ENCODE measurements at places on chromosomes 5 and 9.
A peak's percentile ranks its signal among the peaks of the same experiment; 100 is the strongest.

GRCh38 chr5:180332051-180332517 lies 21.1 kb downstream of the GFPT2 start:
- no peak for DNase-seq

- peak; percentile 77 for DNase-seq
Measured at GRCh38 chr5:115069087-115069968, 100.4 kb downstream of the TRIM36 start.

DNA sequence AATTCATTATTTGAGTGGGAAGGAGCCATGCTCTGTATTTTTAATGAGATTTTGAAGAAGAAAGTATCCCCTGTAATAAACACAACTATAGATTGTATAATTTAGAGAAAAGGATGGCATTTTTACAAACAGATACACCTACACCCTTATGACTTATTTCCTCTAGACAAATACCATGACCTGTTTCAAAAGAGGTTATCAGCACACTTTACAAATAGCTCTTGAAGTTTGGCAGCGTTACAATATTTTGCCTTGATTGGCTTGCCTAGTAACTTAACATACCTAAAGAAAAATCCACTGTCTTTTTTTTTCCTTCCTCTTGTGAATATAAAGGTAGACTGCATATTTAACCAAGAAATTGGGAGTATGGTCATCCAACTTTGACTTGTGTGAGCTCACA lies 28.5 kb upstream of the CETN3 start:
- peak; percentile 28 for DNase-seq

DNA sequence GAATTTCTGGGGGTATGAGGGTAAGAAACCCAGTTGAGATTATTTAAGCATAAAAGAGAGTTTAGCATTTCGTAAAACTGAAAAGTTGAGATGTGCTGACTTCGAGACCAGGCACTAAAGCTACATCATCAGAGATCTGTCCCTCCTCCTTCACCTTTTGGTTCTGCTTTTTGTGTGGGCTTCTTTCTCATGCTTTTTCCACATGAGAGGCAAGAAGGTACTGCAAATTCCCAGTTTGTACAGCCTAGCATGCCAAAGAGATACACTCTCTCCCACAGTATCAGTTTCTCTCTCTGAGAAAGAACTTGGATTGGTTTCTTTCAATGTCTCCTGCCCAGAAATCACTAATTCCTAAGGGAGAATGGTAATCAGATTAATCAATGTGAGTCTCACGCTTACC lies 584.7 kb downstream of the SEMA5A start:
- no peak for DNase-seq

- DNase-seq, result peak; percentile 97
Measured at GRCh38 chr5:81301271-81302015, at the start of gene ZCCHC9. Gene ZCCHC9, plus strand, starts transcription at chr5:81301587. Its CDS starts 3,171 bp downstream, at chr5:81304758.

GRCh38 chr9:102461156-102461819 lies 533.8 kb upstream of the CYLC2 start:
- DNase-seq, result peak; percentile 4

- DNase-seq, result no peak
Measured at GRCh38 chr5:72283358-72283757, 36.7 kb downstream of the MRPS27 start.

- no peak for DNase-seq
Measured at GRCh38 chr5:176590035-176590717, 19.8 kb downstream of the GPRIN1 start.

DNA sequence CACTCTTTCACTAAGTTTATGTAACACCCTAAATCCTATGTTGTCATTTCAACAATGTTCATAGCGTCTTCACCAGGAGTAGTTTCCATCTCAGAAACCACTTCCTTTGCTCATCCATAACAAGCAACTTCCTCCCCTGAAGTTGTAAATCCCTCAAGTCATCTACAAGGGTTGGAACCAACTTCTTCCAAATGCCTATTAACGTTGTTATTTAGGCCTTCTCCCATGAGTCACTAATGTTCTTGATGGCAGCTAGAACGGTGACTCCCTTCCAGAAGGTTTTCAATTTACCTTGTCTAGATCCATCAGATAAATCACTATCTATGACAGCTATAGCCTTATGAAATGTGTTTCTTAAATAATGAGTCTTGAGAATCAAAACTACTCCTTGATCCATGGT lies 73.3 kb upstream of the TARS1 start:
- no peak for DNase-seq

- DNase-seq, result peak; percentile 94
Measured at GRCh38 chr9:88949425-88949824, 41.8 kb upstream of the S1PR3 start.

GRCh38 chr5:84381502-84382362 lies 2.9 kb downstream of the EDIL3 start:
- DNase-seq, result peak; percentile 41

DNA sequence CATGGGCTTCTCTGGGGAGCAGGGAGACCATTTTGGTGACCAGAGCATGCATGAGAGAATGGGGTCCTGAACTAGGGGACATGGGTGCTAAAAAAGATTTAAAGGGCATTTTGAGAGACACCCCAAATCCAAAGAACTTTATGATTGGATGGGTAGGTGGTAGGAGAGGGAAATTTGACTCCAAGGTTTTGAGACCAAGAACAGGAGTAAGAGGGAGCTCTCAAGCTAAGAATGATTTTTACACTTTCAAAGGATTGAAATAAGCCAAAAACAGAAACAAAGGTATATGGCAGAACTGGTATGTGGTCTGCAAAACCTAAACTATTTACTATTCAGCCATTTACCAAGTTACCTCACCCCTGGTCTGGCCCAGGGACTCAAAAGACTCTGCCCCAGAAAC lies 318.2 kb upstream of the CLINT1 start:
- DNase-seq, result no peak

- DNase-seq, result no peak
Measured at GRCh38 chr5:112290691-112291090, 128.4 kb downstream of the EPB41L4A start.

DNA sequence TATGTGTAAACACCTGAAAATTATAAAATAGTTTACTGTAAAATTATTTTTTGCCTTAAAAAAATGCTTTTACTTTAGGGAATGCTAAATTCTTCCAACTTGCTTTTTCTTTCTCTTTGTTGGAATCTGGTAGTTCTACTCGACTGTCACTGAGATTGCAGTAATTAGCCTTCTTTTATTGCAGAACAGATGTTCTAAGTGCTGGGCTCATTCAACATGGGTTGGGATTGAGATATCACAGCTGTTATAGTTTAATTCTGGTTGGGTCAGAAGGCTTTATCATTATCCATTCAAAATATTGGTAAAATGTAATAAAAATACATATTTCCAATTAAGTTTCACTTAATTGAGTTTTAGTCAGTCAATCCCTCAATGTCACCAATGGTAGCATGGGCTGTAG lies 686.7 kb downstream of the CDH18 start:
- no peak for DNase-seq

DNA sequence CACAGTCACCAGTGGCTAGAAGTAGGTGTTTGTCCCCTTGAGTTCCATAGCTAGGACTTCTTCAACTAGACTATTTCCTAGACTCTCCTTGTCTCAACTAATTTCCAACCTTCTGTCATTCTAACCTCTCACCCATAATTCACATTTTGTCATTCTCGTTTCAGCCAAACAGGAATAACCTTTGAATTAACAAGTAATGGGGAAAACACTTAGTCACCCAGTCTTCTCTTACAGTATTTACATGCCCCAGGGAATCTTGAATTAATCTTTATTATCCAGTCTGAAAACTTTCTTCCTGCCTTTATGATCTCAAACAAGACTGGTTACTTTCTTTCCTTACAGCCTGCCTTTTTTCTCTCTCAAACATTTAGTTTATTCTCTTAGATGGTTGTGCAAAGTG lies 63.3 kb upstream of the RUSC2 start:
- DNase-seq, result no peak

DNA sequence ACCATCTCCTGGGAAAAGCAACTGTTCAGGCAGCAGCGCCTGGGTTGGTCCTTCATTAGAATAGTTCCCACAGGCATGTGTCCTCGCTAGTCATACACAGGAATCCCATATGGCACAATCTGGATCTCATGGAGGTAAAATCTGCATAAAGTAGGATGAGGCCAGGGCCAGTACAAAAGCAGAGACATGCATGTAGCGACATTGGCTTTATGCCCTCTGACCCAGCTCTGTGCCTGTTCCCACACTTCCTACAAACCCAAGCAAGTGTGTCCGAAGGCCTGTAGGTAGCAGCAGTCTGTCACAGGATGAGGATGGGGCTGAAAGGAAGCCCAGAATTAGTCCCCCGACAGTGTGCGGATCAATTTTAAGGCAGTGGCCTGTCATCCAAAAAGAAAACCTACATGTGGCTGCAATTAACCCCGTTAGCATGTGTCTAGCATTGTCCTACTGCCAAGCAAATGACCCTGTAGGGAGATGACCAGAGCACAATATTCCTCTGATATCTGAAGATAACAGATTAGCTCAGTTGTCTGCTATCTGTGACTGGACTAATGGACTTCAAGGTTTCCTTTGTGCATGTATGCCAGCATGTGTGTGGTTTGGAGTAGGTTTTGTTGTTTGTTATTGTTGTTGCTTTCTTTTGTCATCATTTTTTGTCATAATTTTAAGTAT lies 178.8 kb downstream of the TMEM161B start:
- no peak for DNase-seq

GRCh38 chr5:35356725-35357124 lies 126.4 kb upstream of the PRLR start:
- DNase-seq, result no peak

GRCh38 chr5:61215996-61216395 lies 53.7 kb upstream of the SMIM15 start:
- DNase-seq, result no peak

DNA sequence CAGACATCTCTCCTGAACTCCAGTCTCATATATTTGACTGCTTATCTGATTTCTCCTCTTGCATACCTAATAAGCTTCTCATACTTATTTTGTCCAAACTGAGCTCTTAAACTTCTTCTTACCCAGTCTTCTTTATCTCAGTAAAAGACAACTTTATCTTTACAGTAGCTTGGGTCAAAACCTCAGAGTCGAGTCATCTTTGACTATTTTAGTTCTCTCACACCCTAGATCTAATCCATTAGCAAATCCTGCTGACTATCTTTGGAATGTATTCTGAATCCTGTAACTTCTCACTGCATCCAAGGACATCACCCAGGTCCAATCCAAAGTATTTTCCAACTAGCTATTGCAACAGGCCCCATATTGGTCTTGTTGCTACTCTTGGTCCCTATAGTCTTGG lies 11.8 kb upstream of the JAK2 start:
- no peak for DNase-seq

DNA sequence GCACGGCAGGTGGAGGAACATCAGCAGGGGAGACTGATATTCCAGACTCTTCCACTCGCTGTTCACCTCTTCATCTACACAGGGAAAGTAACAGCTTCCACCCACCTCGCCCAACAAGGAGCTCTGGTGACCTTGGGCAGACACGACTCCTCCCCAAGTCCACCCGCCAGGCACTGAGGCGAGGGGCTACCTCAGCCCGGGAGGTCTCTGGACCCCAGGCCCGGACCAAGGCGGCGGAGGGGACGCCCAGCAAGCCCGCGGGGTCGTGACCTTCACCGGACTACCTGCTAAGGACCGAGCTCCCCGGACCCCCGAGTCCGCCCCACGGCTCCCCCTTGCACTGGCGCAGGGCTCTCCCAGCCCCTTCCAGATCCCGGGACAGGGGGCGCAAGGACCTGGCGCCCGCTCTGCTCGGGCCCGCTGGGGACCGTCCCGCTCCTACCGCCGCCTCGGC lies 70.2 kb upstream of the LPCAT1 start:
- DNase-seq, result no peak

- no peak for DNase-seq
Measured at GRCh38 chr5:19855931-19856330, 132.1 kb downstream of the CDH18 start.

DNA sequence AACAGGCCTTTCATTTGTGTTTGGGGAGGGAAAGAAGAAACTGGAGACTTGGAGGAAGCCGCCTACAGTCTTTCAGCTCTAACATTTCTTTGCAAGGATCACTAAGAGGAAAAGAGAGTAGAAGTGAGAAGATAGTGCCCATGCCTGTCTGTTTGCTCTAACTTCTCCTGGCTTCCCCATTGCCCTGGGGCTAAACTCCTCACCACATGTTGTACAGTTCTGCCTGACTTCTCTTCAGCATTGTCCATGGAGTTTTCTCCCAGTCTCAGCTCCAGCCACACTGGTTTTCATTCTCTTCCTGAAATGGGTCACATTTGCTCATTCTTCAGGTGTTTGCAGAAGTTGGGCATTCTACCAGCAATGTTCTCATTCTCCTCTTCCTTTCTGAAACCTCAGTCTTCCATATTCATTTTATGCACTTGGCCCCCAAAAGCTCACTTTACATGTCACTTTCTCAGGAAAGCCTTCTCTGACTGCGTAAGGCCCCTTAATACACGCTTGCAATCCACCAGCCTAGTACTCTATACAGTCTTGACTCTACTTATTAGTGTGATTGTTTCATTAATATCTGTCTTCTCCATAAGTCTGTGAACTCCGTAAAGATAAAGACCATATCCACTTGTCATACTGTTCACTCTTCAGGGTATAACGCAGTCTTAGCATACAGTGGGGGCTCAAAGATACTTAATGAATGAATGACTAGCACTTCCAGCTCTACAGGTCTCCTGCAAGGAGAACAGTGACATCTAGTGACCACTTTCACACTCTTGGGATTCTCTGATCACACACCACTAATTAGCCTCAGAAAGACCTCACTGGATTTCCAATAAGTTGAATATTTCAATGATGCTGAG lies 40.2 kb upstream of the TRIM32 start:
- DNase-seq, result peak; percentile 80

GRCh38 chr9:118984607-118985006 lies 384.6 kb downstream of the BRINP1 start:
- DNase-seq, result no peak

DNA sequence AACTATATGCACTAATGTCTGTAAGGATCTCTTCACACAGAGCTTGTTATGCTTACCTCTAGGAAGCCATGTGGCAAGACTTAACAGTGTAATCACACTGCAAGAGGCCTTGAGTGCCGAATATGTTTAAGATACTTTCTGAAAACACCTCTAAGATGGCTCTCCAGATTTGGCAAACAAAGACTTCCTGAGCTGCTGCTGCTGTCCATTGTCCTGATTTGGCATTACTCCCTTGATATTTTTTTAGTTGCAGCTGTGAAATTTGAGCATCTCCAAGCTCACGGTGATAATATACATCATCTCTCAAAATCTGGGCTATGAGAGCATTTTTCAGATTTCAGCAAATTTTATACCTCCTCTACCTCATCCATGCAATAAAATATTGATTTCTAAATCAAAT lies 384.5 kb upstream of the CDH6 start:
- peak; percentile 68 for DNase-seq

- no peak for DNase-seq
Measured at GRCh38 chr9:92564982-92565381, 29.2 kb upstream of the ECM2 start.

Measured in choroid plexus epithelial cell (primary cell).